Activated CD4-positive, alpha-beta memory T cell treated with anti-CD3 and anti-CD28 coated beads, Interleukin-2, amount 10 ng/mL, durations not matched to agents 7 days and 5 days (primary cell): ENCODE measurements at places on chromosomes 4 and X. TPM values are rescaled to one million over a fixed set of nuclear protein-coding genes. Genes with fewer than 3 reads are reported as not detected.

The NMU gene
- total RNA-seq = 0.38 TPM

The SERPINA7 gene
- total RNA-seq = not detected

The CENPI gene
- total RNA-seq = 25.9 TPM

The ZNF275 gene
- total RNA-seq = 16.7 TPM

The TMEM271 gene
- not detected for total RNA-seq

The NALF2 gene
- 0.18 TPM for total RNA-seq

The H2BW2 gene
- total RNA-seq = not detected

The LONRF3 gene
- 0.73 TPM for total RNA-seq

The TREX2 gene
- total RNA-seq = 1.8 TPM

The MAGEE1 gene
- total RNA-seq = 2.8 TPM

The CFP gene
- 18.6 TPM for total RNA-seq

- no peak for DNase-seq
These were observed 116.8 kb downstream of the SORCS2 start for GRCh38 chr4:7309181-7309580.

GRCh38 chr4:123463869-123464268, 67.3 kb downstream of the SPRY1 start:
- no peak for DNase-seq

DNA sequence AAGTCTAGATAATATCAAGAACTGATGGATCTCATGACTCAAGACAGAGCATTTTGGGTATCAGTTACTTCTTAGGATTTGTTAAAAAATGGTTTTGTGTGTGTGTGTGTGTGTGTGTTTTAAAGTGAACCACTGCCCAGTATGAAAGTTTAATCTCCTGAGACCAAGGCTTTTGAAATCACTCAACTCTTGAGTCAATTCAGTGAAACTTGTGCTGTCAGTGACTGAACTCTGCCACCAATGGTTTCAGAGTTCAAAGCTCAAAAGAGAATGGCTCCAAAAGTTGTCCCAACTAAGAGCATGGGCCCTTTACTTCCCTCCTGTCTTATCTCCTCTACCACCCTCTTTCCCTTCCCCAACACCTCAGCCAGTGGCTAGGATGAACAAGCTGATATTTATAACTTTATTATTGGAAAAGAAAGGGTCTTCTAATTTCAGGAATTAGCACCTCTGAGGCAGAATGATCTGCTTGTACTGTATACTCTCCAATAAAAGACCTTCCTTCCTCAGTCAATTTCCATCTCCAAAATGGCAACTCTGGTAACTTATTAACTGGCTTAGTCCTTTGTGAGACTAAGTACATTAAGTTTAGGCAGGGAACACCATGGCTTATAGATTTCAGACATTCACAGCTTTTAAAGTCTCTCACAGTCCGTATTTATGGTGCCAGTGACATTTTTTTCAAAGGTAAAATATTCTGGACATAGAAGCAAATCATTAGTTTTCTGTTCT, 152.2 kb downstream of the REPS2 start:
- no peak for DNase-seq

GRCh38 chr4:15771216-15772058, 6.7 kb upstream of the CD38 start:
- no peak for DNase-seq

DNA sequence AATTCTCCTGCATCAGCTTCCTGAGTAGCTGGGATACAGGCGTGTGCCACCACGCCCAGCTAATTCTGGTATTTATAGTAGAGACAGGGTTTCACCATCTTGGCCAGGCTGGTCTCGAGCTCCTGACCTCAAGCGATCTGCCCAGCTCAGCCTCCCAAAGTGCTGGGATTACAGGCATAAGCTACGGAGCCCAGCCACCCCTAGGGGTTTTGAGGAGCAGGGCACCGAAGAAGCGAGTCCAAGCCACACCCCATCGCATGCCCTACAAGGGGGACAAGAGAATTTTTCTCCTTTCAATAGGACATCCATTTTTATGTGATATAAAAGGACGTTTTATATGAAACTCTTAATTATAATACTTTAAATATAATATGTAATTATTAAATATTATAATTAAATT, 13.9 kb upstream of the KLF3 start:
- DNase-seq = no peak

DNA sequence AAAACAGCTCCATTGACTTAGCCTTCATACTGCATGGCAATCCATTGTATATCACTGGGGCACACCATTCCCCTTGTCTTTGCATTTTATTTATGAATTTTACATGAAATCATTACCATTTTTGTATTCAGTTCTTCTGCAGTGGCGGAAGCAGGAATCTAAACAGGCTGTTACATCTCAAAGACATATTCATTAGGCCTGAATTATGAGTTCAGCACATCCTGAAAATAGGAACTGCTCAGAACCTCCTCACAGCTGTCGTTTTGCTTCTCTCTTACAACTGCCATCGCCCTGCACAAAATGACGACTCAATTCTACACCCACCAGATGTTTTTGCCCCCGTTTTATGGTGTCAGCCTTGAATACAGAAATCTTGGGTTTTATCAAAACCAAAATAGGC, 474.4 kb upstream of the MAGEB18 start:
- no peak for DNase-seq

- no peak for DNase-seq
These were observed 6.0 kb upstream of the PDLIM3 start for GRCh38 chr4:185541251-185541727.

DNA sequence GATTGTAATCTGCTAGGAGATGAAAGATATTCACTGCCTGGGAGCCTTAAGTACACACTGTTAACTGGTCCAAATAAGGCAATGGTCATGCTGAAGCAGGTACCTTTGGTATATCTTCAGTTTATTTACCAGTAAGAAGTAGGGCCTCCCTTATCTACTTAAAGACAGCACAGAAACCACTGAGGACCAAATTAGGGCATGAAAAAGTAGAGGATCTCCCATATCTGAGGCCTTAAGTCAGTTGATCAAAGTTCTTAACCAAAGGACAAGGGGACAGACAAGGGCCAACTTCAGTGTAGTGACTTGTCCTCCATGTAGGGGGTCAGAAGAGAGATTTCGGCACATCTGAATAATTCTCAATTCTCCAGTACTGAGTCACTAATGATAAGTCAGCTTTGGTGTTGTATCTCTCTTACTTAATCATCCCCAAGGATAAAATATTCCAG, 59.1 kb downstream of the AMELX start:
- DNase-seq = no peak

GRCh38 chrX:152913910-152914309, 16.0 kb downstream of the ZNF185 start:
- no peak for DNase-seq

DNA sequence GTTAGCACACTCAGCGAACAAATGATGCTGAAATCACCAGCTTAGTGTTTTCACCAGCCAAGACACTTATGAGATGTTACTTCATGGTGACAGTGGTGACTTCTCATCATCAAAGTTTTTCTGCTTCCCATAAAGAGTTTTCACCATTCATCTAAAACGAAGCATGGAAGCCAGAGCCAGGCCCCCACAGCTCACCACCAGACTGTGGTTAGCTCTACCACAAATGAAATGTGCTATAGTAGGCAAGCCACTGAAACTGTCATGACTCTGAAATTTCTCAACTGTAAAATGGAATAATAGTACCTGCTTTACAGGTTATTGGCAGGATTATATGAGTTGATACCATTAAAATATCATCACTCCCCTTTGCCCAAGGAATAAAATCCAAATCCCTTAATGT, 56.4 kb upstream of the HHIP start:
- no peak for DNase-seq

GRCh38 chr4:139823746-139824145, 158.1 kb downstream of the MGST2 start:
- no peak for DNase-seq

DNA sequence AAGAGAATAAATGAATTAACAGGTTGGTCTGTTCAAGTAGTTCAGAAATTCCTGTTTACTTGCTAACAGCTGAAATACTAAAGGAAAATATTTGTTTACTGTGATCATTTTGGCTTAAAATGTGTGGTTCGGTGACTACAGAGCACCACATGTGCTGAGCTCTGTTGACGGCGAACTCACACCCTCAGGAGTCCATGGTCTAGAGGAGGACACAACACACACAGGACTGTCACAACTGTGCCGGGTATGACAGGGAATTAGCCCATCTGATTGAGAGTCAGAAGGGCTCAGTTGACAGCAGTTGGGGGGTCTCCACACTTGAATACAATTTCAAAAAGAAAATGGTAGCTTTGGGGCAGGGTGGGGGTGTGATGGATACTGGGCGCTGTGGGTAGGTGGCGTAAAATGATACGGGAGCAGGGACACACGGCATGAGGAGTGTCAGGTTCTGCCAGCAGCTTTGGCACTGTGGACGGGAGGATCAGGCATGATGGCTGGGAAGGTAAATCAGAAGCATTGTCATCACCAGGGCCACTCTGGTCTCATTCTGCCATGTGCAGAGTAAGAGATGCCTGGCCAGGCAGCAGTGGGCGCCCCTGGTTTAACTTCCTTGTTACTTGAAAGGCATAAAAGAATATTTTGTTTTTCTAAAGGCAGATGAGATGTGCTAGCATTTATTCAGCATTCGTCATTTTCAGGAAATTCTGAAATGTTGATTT, 33.3 kb downstream of the CLDN22 start:
- no peak for DNase-seq

DNA sequence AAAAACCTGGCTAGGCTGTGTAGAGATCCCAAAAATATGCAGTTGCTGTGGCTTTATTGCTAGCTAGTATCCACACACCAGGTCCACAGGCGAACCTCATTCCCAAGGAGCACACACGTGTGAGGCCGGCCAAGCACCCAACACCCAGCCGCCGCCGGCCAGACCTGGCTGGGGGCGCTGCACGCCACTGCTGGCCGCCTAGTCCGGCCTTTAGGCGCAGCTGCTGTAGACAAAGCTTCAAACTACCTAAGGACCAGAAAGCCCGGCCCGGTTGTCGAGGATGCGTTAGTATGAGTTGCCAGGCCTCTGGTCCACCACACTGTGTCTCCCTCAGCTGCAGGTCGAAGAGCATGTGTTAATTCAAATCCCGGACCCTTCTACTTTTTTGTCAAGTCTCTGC, 3.1 kb downstream of the POU3F4 start:
- DNase-seq = no peak

DNA sequence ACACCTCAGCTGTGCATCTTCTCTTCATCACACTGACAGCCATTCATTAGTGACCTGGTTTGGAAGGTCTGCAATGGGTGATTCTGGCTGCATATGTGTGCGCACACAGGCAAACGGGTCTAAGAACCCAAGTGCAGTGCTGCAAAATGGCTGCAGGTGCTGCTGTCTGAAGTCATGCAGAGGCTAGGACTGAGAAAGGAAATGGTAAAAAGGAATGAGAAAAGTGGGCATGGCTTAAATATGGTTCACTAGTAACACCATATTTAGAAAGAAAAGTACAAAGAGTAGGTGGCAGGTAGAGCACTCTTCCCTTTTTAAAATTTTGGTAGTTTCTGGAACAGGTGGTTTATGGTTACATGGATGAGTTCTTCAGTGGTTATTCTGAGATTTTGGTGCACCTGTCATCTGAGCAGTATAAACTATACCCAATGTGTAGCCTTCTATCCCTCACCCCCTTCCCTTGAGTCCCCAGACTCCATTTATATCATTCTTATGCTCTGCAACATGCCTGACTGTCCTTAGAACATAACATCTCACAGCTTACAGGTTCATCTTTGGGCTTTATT, 78.4 kb downstream of the CCNG2 start:
- DNase-seq = no peak

DNA sequence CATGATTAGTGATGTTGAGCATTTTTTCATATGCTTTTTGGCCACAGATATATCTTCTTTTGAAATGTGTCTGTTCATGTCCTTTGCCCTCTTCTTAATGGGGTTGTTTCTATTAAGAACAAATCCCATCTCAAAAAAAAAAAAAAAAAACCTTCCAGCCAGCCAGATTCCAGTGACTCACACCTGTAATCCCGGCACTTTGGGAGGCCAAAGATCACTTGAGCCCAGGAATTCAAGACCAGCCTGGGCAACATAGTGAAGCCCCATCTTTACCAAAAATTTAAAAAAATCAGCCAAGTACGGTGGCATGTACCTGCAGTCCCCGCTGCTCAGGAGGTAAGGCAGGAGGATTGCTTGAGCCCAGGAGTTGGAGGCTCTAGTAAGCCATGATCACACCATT, 5.1 kb downstream of the RAB33B start:
- DNase-seq = no peak

- no peak for DNase-seq
These were observed 20.4 kb downstream of the TMEM131L start for GRCh38 chr4:153486281-153487151.

DNA sequence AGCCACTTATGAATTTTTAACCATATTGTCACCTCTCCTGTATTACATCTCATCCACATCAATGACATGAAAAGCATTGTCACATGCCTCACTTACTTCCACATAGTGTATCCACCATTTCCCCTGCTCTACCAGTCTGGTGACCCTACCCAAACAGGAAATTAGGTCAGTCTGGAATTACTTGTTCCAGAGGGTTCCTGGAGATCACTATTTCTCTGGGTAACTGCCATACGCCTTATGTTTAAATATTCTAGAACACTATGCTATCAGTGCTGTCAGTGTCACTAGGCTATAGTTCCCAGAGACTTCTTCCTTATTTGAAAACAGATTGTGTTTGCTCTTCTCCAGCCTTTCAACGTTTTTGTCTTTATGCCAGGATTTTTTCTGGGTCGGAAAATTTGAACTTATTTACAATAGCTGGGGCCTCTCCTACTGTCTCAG, 15.0 kb downstream of the SRPX2 start:
- DNase-seq = no peak

DNA sequence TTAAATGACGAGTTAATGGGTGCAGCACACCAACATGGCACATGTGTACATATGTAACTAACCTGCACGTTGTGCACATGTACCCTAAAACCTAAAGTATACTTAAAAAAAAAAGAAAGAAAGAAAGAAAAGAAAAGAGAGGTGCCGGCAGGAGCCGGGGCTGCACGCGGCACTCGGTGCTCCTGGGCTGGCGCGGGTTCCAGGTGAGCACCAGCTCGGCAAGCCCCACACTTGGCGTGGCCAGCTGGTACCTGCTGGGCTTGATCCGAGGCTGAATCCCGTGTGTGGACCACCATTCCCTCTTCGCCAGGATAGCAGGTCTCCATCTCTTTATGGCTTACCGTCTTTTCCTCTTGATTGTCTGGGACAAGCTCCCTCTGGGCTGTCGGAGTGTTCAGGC, 17.9 kb upstream of the HERC6 start:
- no peak for DNase-seq

- DNase-seq = no peak
These were observed 473.4 kb downstream of the PCDH7 start for GRCh38 chr4:31193521-31193920.

- no peak for DNase-seq
These were observed 12.4 kb downstream of the EPGN start for GRCh38 chr4:74320559-74321118.

- no peak for DNase-seq
These were observed 449.6 kb downstream of the UBE2NL start for GRCh38 chrX:144333429-144333828.

- no peak for DNase-seq
These were observed 39.5 kb upstream of the EMCN start for GRCh38 chr4:100557306-100557705.
